ENCODE measurements at places on chromosomes 1 and 21. TPM values are rescaled to one million over a fixed set of nuclear protein-coding genes. Genes with fewer than 3 reads are reported as not detected.

DNA sequence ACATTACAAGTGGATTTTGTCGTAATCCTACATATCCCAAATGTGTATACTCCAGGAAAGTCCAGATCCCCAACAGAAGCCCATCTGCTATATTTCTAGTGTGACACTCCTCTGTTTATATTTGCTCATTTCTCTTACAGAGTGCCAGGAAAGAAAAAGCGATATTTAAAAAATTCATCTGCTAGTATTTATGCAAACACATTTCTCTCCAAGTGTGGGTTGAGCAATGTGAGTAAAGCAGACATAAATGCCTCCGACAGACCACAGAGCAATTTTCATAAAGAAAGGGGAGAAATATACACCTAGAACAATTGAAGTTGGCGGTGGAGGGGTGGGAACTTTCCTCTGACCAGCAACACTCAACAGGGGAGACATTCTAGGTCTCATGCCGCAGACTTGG lies 22.2 kb upstream of the RAP1A start:
- H3K27ac ChIP-seq = no peak overlapping the region
- H3K36me3 ChIP-seq = no peaks in the 10 kb centered on the region

GRCh38 chr1:228989992-228990827 lies 254.9 kb downstream of the RHOU start:
- no peak for DNase-seq
- H3K4me1 ChIP-seq = peaks cover 7% of the 10 kb centered on the region
- H3K27ac ChIP-seq = no peak overlapping the region
- H3K27me3 ChIP-seq = no peaks in the 10 kb centered on the region
- H3K36me3 ChIP-seq = no peaks in the 10 kb centered on the region
- H3K4me3 ChIP-seq = no peak overlapping the region

DNA sequence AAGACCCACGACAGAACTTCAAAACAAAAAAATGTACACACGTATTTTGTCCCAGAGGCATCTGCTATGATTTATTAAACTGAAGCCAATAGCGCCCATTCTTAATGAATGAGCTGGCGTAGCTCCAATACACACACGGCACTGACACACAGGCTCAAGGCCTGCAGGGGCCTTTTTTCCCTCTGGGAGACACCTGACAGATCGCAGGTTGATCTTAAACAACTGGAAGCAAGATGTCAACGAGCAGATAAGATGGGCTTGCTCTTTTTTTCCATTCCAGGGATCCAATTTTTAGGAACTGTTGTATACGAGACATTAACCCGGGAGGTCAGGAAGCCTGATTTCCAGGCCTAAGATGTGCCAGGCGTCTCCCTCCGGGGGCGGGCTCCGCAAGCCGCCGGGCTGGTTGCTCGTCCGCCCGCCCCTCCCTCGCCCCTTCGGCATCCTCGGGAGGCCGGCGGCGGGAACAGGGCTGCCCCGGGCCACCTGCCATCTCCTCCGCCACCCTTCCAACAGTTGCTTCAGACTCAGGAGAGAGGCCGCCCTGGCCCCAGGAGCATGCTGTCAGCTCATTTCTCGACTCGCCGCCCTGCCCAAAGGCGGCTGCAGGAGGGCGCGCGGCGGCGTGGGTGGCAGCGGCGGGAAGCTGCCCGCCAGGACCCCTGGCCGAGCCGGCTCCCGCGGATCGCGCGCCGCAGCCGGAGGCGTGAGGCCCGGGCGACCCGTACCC lies 735 bp downstream of the TTC13 start:
- H3K36me3 ChIP-seq = peaks cover 21% of the 10 kb centered on the region
- DNase-seq = peak; percentile 8
- H3K27ac ChIP-seq = peak overlapping the region; percentile 78
- peak overlapping the region; percentile 84 for H3K4me3 ChIP-seq
- no peaks in the 10 kb centered on the region for H3K27me3 ChIP-seq

- H3K27me3 ChIP-seq = peaks cover 5% of the 10 kb centered on the region
- no peaks in the 10 kb centered on the region for H3K4me1 ChIP-seq
- DNase-seq = no peak
- H3K4me3 ChIP-seq = no peak overlapping the region
Observed at GRCh38 chr1:111833334-111833733, 77.6 kb downstream of the DDX20 start.

DNA sequence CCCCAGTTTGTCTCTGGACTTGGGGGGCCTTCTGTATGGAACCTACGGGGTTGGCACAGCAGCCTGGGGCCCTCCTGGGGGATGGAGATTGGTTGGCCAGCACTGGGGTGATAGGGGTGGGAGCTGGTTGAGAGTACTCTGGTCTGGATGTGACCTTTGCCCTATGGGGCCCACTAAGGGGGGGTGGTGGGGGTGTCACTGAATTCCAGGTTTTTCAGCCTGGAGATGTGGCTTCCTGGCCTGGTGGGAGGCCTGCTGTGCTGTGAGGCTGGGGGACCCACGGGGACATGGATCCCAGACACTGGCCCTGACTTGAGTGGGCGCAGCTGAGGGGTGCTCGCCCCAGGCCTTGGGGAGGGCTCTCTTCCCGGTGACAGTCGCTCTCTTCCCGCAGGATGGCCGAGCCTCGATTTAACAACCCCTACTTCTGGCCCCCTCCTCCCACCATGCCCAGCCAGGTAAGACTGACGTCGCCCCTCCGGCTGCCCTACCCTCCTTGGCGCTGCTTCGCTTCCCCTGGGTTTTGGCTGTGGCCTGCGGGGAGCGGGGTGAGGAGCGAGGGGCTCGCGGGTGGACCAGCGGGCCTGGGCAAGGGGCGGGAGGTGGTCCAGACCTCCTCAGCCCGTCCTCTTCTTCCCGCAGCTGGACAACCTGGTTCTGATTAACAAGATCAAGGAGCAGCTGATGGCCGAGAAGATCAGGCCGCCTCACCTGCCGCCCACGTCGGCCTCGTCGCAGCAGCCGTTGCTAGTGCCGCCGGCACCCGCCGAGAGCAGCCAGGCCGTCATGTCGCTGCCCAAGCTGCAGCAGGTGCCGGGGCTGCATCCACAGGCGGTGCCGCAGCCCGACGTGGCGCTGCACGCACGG lies 19.6 kb downstream of the ZNF362 start:
- peak; percentile 14 for DNase-seq
- H3K27ac ChIP-seq = no peak overlapping the region
- H3K4me1 ChIP-seq = peaks cover 25% of the 10 kb centered on the region
- H3K4me3 ChIP-seq = no peak overlapping the region
- H3K27me3 ChIP-seq = no peaks in the 10 kb centered on the region

HES5 gene
- total RNA-seq = not detected

DMRTA2 gene
- total RNA-seq = not detected

CENPF gene
- 3.4 TPM for total RNA-seq

PRPF38B gene
- total RNA-seq = 114 TPM
